ENCODE measurements at places on chromosomes 2 and 18.

- DNase-seq, result no peak
Measured at GRCh38 chr2:10202131-10202665, 79.7 kb downstream of the RRM2 start.

GRCh38 chr2:162795312-162795711 is 43.3 kb downstream of the KCNH7 start:
- DNase-seq, result no peak

DNA sequence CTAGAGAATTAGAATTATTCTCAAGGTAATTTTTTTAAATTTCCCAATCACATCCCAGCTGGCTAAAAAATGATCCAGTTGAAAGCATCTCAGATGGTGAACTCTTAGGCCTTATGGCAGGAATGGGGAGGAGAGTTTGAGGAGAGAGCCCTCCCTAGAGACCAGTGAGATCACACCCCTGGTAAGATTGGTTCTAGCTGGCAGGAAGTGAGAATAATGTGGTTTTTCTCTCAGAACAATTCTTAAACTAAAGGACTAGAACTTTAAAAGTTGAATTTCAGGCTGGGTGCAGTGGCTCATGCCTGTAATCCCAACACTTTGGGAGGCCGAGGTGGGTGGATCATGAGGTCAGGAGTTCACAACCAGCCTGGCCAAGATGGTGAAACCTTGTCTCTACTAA is 120.2 kb downstream of the MYO3B start:
- no peak for DNase-seq

- no peak for DNase-seq
Measured at GRCh38 chr2:35293261-35293660, 1062.3 kb upstream of the CRIM1 start.

GRCh38 chr2:184596819-184597411 is 1.4 kb upstream of the ZNF804A start:
- DNase-seq, result no peak

- DNase-seq, result no peak
Measured at GRCh38 chr2:107777974-107778373, 48.7 kb upstream of the RGPD4 start.

DNA sequence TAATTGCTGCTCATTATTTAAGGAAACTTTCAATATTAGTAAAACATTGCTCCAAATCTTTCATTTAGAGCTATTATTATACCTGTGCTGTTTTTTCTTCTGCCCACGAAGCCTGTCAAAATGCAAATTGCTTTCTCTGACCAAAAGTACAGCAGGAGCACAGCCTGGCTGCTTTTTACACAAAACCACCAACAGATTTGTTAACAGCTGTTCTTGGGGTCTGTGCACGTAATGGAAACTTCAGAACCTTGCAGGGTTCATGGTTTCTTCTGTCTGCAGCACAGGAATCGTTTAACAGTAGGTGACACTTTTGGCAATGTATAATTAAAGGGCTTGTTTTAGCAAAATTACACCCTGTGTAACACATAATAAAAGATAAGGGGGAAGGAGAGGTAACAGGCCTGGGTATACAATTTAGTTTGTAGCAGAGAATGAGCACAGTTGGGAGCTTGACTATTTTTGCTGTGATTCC is 447.3 kb downstream of the KCNJ3 start:
- no peak for DNase-seq

DNA sequence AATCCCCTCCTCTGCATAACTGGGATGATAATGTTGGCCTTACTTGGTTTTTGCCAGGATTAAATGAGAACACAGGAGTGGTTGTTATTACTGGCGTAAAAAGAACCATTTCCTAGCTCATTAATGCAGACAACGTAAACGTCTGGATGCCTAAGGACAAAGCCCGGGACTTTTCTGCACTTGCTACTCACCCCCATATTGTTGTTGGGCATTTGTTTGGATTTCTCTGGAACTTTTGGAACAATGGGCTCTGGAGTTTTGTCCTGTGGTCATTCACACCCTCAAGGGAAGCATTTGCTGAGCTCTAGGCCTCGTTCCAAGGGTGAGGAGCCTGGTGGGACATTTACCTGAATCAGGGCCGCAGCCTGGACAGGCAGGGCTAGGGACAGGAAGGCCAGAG is 76.0 kb downstream of the HS1BP3 start:
- no peak for DNase-seq

DNA sequence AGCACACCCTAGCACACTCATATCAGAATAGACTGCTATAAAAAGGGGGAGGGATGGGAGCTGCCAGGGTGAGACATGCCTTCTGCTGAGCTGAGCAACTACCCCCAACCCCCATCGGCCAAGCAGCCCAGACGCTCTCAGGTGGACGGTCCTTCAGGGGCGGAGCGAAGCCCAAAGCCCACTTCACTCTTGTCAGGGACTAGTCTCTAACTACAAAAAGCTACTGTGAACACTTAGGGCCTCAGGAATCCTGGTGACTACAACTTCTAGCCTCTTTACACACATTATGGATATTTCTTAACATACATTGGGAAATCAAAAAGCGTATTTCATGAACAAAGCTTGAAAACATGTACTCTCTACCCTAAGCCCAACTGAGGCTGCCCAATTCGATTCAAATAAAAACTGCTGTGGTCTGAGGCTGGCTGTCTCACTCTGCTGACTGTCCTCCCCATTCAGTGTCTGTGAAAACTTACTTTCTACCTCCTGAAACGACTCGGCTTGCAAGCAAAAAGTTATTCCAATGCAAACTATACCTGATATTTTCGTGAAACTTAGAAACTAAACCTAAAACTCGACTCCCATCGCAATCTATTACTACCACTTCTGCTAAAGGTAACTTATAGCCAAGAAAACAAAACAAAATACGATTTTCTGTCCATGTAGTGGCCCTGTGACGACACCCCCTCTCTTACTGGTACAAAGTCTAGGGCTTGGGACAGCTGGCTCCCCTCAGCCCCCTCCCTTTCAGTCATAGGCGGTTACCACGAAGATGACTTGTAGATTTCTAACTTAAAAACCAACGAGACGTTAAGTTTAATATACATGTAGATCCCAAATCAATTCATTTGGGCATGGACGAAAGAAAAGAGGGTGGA is 1.2 kb downstream of the SERTAD2 start:
- no peak for DNase-seq

GRCh38 chr2:215262741-215263362 is 49.0 kb upstream of the ATIC start:
- DNase-seq, result no peak

- no peak for DNase-seq
Measured at GRCh38 chr18:2139691-2140090, 431.6 kb downstream of the METTL4 start.

DNA sequence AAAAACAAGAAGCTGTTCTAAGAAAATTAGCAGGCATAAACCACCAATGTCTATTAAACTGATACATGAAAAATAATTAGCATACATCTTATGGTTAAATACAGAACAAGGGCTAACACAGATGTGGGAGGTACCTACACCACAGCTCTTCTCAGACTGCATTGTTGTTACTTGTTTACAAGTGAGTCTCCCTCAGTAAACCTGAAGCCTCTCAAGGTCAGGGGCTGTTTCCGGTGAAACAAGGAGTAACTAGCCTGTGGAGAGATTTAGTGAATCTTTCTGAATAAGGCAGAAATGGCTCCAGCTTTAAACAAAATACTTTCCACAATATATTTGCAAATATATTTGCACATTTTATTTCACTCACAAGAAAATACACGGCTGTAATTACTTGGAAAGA is 244.0 kb downstream of the FIGN start:
- DNase-seq, result no peak

DNA sequence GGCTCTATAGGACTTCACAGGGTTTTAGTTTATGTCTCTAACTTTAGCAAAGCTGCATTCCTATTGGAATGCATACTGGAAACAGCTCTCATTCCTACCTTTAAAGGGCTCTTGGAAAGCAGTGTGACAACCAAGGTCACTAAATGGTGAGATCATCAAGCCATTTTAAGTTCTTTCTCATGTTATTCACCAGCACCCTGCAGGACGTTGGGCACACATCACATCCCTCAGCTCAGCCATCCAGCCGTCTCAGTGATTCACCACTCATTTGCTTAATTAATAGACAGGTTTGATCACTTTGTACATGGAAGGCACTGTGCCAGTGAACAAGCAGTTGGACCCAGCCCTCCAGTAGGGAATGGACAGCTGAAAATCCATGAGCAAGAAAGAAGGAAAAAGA is 32.2 kb upstream of the RBM44 start:
- DNase-seq, result no peak

- no peak for DNase-seq
Measured at GRCh38 chr2:143217512-143218115, 88.4 kb downstream of the ARHGAP15 start.

DNA sequence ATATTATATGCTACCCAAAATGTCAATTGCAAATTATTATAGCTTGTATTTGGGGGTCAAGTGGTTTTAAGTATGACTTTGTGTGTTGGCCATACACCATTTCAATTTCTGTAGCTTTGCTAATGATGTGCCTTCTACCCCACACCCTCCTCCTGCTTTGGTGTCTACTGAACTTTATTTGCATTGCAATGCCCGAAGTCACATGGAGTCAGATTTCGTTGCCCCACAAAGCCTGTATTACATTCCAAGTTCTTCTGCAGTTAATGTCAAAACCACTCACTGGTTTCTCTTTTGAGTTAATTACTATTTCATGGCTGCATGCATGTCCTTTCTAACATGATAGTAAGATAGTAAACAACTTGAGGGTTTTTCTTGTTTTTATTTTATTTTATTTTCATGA is 528.9 kb downstream of the RIT2 start:
- DNase-seq, result no peak

DNA sequence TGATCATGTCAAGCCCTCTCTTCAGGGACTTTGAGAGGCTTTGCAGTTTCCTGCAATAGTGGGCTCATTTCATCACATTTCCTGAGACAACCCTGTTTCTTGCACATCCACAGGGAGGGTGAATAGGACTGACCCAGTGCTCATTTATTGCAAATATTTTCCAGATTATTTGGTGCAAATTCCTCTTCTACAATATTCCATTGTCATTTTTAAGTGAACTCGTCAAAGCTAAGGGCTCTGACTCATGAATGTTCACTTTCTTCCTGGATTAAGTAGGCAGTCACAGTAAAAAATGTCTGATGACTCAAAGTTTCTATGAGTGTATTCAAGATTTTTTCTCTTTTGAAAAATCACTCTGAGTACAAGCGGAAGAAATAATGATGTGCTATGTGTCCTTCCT is 225.5 kb upstream of the GALNT5 start:
- DNase-seq, result no peak

- DNase-seq, result no peak
Measured at GRCh38 chr2:198417836-198418235, 613.4 kb downstream of the PLCL1 start.

DNA sequence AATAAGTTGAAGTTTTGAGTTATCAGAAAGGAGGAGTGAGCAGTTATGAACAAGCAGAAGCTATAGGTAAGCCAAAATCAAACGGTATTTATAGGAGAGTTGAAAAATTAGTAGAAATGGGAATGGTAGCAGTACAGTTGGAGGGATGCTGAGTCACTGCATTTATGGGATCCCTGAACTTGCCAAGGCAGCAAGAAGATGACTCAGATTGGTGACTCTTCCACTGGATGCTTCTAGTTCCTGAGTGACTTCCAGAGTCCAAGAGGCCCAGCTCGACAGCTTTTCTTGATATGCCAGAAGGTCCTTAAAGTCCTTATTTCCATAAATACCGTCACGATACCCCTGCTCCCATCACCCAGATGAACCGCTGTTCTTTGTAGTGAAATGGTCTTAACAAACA is 31.1 kb upstream of the ACTR3 start:
- DNase-seq, result no peak

DNA sequence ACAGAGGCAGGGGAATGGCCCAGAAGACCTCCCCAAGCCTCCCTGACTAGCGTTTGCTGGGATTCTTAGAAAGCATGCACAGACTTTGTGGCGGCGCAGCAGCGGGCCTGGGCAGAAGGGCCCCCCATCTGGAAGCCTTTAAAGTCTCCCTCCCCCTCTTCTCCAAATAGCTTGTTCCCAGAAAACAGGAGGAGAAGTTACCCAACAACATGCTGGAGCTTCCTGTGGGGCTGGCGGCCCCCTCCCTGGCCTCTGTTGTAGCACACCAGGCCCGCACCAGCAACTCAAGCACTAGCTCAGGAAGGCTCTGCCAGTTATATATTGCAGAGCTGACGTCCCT is 334.8 kb downstream of the DYSF start:
- no peak for DNase-seq

DNA sequence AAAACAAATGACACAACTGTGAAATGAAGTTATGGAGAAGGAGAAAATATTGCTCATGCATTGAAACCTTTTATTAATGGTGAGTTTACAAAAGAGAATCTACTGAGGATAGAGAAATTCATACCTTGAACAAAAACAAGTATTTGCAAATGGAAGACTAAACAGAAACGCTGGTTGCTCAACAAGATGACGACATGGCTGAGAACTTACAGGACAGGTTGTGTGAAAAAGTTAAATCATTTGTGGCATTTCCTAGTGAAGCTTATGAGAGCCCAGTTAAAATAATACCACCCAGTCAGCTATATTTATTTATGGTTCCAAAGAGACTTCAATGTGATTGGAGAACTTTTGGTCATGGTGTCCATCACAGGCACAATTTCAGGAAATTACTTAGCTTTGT is 148.6 kb upstream of the PKDCC start:
- DNase-seq, result no peak

DNA sequence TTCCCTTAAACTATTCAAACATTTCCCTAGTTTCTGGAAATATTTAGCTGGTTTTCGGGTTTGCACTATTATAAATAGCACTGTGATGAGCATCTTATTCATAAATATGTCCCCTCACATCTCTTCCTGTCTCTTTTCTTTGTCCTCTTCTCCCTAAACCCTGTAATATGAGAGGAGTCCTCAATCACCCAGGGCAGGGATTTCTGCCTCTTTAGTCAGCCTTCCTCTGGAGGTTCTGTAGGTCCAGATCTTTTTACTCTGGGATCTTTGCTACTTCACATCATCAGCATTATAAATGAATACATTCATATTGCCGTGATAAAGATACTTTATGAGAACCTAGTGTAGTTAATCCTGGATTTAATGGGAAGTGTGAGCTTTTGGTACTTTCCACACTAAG is 87.9 kb upstream of the TTN start:
- DNase-seq, result no peak

DNA sequence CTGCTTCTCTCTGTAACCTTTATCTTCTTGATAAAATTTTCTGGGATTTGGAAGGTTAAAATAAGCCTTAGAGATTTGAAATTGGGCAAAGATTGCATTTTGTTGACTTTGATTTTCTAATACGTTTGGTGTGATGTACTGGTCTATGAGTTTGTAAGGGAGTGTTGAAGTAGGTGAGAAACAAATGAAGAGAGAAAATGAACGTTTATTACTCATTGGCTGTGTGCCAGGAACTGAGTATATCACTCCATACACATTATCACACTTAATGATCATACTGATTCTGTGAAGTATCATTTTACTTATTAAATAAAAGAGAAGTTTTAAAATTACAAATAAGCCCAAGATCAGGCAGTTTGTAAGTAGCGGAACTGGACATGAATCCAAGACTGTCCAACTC is 795.1 kb upstream of the ZEB2 start:
- no peak for DNase-seq

DNA sequence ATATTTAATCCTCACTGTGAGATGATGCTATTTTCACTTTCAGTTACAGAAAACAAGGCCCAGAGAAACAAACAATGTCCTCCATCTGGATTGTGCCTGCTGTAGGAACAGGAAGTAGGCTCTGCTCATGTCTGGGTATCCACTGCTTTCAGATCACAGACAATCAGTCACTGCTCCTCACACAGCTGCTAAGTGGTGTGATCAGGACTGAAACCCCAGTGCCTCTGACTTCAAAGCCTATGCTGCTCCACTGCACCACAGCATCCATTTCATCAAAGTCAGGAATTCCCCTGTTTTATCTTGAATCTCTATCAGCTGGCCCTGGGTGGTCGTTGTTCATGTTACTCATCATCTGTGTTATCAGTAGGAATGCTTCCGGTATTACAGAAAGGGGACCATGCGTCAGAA is 303.8 kb upstream of the TRIB2 start:
- no peak for DNase-seq

All from HEK293T (cell line).